Stomach (tissue), 19 donors: ENCODE measurements at places on chromosomes 4 and X. TPM values are rescaled to one million over a fixed set of nuclear protein-coding genes. Genes with fewer than 3 reads are reported as not detected.

GRCh38 chr4:151408630-151409469 lies at the start of gene FHIP1A:
FHIP1A (plus strand) TSS chr4:151409176; CDS start chr4:151566260, 157,084 bp downstream.
- DNase-seq = peak; percentile 95
- H3K4me3 ChIP-seq = peak within 1 kb of the TSS; percentile 53
- peaks cover 23% of the 10 kb centered on the region for H3K4me1 ChIP-seq
- no peaks in the 10 kb centered on the region for H3K36me3 ChIP-seq
- peaks cover 4% of the 10 kb centered on the region for H3K27me3 ChIP-seq

The DCAF8L2 gene
- not detected for polyA plus RNA-seq

DNA sequence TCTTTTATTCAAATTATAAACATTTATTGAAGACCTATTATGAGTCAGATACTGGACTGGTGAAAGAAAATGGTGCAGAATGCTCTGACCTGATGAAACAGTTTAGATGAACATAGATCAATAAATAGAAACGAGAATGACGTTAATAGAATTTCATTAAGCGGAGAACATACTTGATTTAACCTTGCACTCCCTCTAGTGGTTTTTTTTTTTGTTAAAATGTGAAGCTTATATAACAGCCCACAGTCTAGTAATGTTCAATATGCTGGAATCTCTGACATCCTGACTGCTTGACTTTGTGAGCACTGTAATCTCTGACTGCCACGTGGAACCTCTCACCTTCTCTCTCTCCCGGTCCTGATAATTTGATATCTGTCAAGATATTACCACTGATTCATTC lies 32.3 kb downstream of the HDAC8 start:
- DNase-seq = peak; percentile 33
- H3K27ac ChIP-seq = no peak overlapping the region
- H3K4me3 ChIP-seq = no peak overlapping the region
- H3K4me1 ChIP-seq = no peaks in the 10 kb centered on the region

The PLP2 gene
- polyA plus RNA-seq = 94.4 TPM

- no peaks in the 10 kb centered on the region for H3K27me3 ChIP-seq
- H3K27ac ChIP-seq = peak overlapping the region; percentile 19
- H3K36me3 ChIP-seq = no peaks in the 10 kb centered on the region
- no peaks in the 10 kb centered on the region for H3K4me1 ChIP-seq
Measured at GRCh38 chr4:112910109-112910736, 139.2 kb upstream of the ANK2 start.

The ATP1B4 gene
- polyA plus RNA-seq = not detected

The DDX53 gene
- not detected for polyA plus RNA-seq

GRCh38 chr4:38672074-38672396 lies 8.0 kb downstream of the KLF3 start:
- DNase-seq = no peak
- H3K4me3 ChIP-seq = no peak overlapping the region
- H3K4me1 ChIP-seq = peaks cover 90% of the 10 kb centered on the region
- H3K27me3 ChIP-seq = no peaks in the 10 kb centered on the region

- H3K27ac ChIP-seq = no peak overlapping the region
- no peaks in the 10 kb centered on the region for H3K4me1 ChIP-seq
- no peaks in the 10 kb centered on the region for H3K36me3 ChIP-seq
- no peak for DNase-seq
Measured at GRCh38 chr4:138158746-138159297, 83.3 kb downstream of the SLC7A11 start.

The PNMA6F gene
- not detected for polyA plus RNA-seq

GRCh38 chr4:89590128-89590527 lies 246.8 kb downstream of the SNCA start:
- DNase-seq = no peak
- H3K36me3 ChIP-seq = no peaks in the 10 kb centered on the region
- H3K4me3 ChIP-seq = no peak overlapping the region
- H3K27ac ChIP-seq = no peak overlapping the region
- H3K27me3 ChIP-seq = no peaks in the 10 kb centered on the region
- no peaks in the 10 kb centered on the region for H3K4me1 ChIP-seq

The FAM9C gene
- not detected for polyA plus RNA-seq

The FGFBP2 gene
- 0.63 TPM for polyA plus RNA-seq

GRCh38 chr4:17587094-17587822 lies 10.3 kb downstream of the LAP3 start:
- peaks cover 100% of the 10 kb centered on the region for H3K36me3 ChIP-seq
- DNase-seq = no peak
- no peak overlapping the region for H3K27ac ChIP-seq
- H3K4me1 ChIP-seq = no peaks in the 10 kb centered on the region
- no peak overlapping the region for H3K4me3 ChIP-seq
- H3K27me3 ChIP-seq = no peaks in the 10 kb centered on the region

GRCh38 chr4:19026281-19026680 lies 1004.7 kb upstream of the LCORL start:
- no peaks in the 10 kb centered on the region for H3K36me3 ChIP-seq
- H3K27ac ChIP-seq = no peak overlapping the region
- DNase-seq = peak; percentile 69
- H3K27me3 ChIP-seq = no peaks in the 10 kb centered on the region
- no peaks in the 10 kb centered on the region for H3K4me1 ChIP-seq

- H3K36me3 ChIP-seq = no peaks in the 10 kb centered on the region
- no peaks in the 10 kb centered on the region for H3K4me1 ChIP-seq
- H3K27me3 ChIP-seq = no peaks in the 10 kb centered on the region
- H3K4me3 ChIP-seq = no peak overlapping the region
- no peak overlapping the region for H3K27ac ChIP-seq
Measured at GRCh38 chrX:108018656-108019381, 26.0 kb upstream of the VSIG1 start.

DNA sequence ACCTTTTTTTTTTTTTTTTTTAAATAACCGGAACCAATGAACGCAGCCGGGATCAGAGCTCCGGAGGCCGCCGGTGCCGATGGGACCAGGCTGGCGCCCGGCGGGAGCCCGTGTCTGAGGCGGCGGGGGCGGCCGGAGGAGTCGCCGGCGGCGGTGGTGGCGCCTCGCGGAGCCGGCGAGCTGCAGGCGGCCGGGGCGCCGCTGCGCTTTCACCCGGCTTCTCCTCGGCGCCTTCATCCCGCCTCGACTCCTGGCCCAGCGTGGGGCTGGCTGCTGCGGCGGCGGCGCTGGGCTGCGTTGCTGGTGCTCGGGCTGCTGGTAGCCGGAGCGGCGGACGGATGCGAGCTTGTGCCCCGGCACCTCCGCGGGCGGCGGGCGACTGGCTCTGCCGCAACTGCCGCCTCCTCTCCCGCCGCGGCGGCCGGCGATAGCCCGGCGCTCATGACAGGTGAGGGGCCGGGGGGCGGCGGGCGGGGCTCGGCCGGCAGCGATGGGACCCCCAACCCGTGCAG lies 337 bp downstream of the STIM2 start:
- peak overlapping the region; percentile 80 for H3K4me3 ChIP-seq
- no peaks in the 10 kb centered on the region for H3K36me3 ChIP-seq
- no peaks in the 10 kb centered on the region for H3K27me3 ChIP-seq
- H3K27ac ChIP-seq = peak overlapping the region; percentile 98
- peak; percentile 59 for DNase-seq

The ADH7 gene
- polyA plus RNA-seq = 1.2 TPM

The HMX1 gene
- polyA plus RNA-seq = not detected

GRCh38 chrX:77396781-77397180 lies 50.4 kb upstream of the FGF16 start:
- no peak for DNase-seq
- no peak overlapping the region for H3K27ac ChIP-seq
- H3K27me3 ChIP-seq = no peaks in the 10 kb centered on the region
- no peaks in the 10 kb centered on the region for H3K4me1 ChIP-seq
- H3K36me3 ChIP-seq = no peaks in the 10 kb centered on the region

GRCh38 chr4:108261026-108261425 lies 92.3 kb upstream of the LEF1 start:
- H3K36me3 ChIP-seq = no peaks in the 10 kb centered on the region
- DNase-seq = no peak
- H3K27me3 ChIP-seq = no peaks in the 10 kb centered on the region
- H3K4me3 ChIP-seq = no peak overlapping the region

The ESX1 gene
- polyA plus RNA-seq = not detected

DNA sequence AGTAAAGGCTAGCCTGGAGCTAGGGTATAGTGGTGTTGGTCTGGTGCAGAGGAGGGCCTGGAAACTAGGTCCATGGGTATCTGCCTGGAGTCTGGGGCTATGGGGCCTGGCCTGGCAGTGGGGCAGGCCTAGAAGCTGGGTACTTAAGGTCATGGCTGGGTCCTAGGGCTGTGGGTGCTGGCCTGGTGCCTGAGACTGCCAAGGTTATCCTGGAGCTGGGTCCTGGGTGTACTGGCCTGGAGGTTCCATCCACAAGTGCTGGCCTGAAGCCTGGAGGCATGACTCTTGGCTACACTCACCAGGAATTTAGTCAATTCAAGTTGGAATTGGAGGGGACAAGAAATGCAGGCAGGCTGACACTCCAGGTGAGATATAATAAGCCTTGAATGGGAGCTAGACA lies 108.4 kb upstream of the ZCCHC13 start:
- no peaks in the 10 kb centered on the region for H3K36me3 ChIP-seq
- no peaks in the 10 kb centered on the region for H3K27me3 ChIP-seq
- DNase-seq = no peak
- H3K4me1 ChIP-seq = no peaks in the 10 kb centered on the region

GRCh38 chr4:100591161-100591876 lies 73.5 kb upstream of the EMCN start:
- peak; percentile 86 for DNase-seq
- H3K36me3 ChIP-seq = no peaks in the 10 kb centered on the region
- H3K4me3 ChIP-seq = no peak overlapping the region
- no peaks in the 10 kb centered on the region for H3K27me3 ChIP-seq
- H3K4me1 ChIP-seq = peaks cover 13% of the 10 kb centered on the region

GRCh38 chr4:117949621-117950020 lies 84.7 kb upstream of the NDST3 start:
- no peak overlapping the region for H3K4me3 ChIP-seq
- no peaks in the 10 kb centered on the region for H3K36me3 ChIP-seq
- no peaks in the 10 kb centered on the region for H3K27me3 ChIP-seq
- no peak overlapping the region for H3K27ac ChIP-seq

- DNase-seq = no peak
- no peaks in the 10 kb centered on the region for H3K4me1 ChIP-seq
- no peaks in the 10 kb centered on the region for H3K36me3 ChIP-seq
- H3K4me3 ChIP-seq = no peak overlapping the region
Measured at GRCh38 chr4:132614682-132615081, 534.4 kb upstream of the PCDH10 start.

DNA sequence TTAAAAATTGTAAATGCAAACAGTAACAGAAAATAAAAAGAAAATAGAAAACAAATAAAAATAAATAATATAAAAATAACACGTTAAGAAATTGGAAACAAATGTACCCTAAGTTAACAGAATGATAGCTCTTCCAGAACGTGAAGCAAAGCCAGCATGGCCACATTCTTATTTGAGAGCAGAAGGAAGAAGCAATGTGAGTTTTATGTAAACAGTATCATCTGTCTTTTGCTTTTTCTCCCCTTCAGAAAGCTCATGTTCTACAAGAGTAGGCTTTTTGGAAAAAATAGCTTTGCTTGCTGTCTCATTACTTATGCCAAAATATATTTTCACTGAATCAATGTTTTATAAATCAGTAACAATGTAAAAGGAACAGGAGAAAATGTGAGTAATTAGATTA lies 18.7 kb downstream of the NPY2R start:
- H3K4me1 ChIP-seq = no peaks in the 10 kb centered on the region
- H3K27me3 ChIP-seq = no peaks in the 10 kb centered on the region
- no peak for DNase-seq
- H3K4me3 ChIP-seq = no peak overlapping the region
- no peaks in the 10 kb centered on the region for H3K36me3 ChIP-seq

GRCh38 chrX:110706446-110706845 lies 89.2 kb downstream of the CHRDL1 start:
- H3K27me3 ChIP-seq = no peaks in the 10 kb centered on the region
- no peaks in the 10 kb centered on the region for H3K36me3 ChIP-seq
- no peaks in the 10 kb centered on the region for H3K4me1 ChIP-seq
- no peak overlapping the region for H3K27ac ChIP-seq
- no peak overlapping the region for H3K4me3 ChIP-seq

DNA sequence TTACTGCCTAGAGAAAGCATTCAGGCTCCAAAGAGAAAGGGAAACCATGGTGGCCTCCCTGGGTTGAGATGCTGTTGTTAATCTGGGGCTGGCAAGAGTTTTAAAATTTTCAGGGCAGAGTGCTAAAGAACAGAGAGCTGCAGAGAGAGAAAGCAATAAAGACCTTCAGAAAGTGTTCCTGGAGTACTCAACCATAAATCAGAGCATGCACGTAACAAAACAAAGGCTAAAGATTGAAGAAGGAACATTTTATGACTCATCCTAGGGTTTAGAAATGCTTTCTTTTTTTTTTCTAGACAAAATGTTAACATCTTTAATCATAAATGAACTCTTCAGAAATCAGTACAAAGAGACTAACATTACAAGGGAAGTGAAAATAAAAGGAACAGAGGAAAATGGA lies 562.3 kb upstream of the NDST4 start:
- no peaks in the 10 kb centered on the region for H3K36me3 ChIP-seq
- no peak overlapping the region for H3K4me3 ChIP-seq
- no peaks in the 10 kb centered on the region for H3K4me1 ChIP-seq
- DNase-seq = no peak
- H3K27ac ChIP-seq = no peak overlapping the region

The GASK1B gene
- polyA plus RNA-seq = 2.4 TPM
